ENCODE measurements at places on chromosomes 2 and 18.

GRCh38 chr18:67509741-67510391, 6.7 kb downstream of the DSEL start:
- no peak for DNase-seq

DNA sequence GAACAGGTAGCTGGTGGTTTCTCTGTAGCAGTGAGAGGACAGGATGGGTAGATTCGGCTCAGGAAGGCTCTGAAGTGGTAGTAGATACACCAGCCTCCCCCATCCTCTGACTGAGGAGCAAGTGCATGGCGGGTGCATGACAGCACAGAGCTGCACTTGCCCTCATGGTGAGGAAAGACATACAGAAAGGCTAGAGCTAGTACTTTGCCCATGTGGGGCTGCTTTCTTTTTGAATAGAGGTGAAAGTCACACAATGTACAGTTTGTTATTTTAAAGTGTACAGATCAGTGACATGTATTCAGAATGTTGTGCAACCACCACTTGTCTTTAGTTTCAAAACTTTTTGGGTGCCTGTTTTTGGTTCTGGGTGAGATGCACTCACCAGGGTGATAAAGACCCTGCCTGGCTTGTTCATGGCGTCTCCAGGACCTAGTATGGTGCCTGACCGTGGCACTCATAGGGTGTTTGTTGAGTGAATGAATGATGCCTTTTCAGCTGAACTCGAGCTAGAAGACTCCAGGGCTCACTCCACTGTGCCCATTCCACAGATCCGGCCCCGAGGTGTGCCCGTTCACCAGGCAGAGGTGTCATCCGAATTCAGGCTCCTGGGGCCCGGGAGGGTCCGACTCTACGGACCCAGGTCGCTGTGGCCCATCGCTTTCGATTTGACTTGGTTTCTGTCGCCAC, 421 bp upstream of the VAMP5 start:
- no peak for DNase-seq

- no peak for DNase-seq
These were observed 3.7 kb upstream of the ASIC4 start for GRCh38 chr2:219510512-219511135.

DNA sequence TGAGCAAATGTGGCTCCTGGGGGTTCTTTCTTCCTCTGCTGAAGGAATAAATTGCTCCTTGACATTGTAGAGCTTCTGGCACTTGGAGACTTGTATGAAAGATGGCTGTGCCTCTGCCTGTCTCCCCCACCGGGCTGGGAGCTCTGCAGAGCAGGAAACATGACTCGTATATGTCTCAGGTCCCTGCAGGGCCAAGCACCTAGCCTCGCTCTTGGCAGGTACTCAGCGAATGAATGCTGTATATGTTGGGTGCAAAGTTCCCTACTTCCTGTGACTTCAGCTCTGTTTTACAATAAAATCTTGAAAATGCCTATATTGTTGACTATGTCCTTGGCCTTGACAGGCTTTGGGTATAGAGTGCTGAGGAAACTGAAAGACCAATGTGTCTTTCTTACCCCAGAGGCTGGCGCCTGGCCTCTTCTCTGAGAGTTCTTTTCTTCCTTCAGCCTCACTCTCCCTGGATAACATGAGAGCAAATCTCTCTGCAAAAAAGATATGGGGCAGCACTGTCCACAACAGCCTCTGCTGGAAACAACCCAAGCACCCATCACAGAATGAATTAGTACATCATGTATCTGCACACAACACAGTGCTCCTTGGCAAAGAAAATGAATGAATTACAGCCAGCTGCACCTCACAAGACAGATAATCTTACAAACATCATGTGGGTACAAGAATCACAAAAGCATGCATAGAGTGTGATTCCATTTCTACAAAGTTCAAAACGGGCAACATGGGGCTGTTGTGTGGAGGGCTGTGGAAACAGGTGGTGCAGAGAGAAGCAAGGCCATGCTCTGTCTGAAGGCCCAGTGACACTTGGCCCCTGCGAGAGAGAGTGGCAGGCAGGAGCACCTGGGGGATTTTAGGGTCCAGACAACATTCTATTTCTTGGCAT, 6.6 kb downstream of the IL1RN start:
- no peak for DNase-seq

DNA sequence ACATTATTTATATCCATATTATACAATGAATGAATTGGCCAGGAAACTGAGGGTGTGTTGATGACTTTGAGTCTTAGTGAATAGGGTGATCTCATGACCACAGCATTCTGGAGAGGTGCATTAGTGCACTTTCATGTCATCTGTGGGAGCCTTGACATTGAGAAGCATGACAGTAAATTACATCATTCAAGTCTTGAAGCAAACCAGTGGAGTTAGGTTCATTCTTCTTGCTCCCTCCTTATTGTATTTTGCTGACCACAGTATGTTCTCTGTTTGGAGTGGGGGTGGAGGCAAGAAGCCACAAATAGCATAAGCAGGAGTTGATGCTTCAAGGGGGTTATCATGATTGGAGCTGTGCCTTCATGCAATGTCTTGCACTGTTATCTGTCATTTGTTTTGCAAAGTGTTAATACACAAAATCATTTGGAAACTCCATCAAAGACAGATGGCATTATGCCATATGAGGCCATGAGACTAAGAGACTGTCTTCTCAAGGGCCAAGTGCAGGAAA, 680.2 kb downstream of the NYAP2 start:
- no peak for DNase-seq

DNA sequence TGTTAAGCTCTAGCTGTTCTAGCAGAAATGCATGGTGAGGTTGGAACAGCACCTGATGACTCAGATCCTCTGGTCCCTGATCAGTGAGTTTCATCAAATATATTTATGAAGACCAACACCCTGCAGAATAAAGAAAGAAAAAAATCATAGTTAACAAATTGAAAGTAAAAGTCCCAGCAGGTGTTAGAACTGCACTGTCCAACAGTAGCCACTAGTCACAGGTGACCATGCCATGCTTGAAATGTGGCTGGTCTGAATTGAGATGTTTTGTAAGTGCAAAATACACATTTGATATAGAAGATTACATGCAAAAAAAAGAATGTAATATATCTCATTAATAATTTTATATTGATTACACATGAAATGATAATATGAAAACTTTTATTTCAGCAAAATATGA, 1010.7 kb upstream of the ZEB2 start:
- no peak for DNase-seq

GRCh38 chr2:38070438-38070837, 5.5 kb downstream of the CYP1B1 start:
- no peak for DNase-seq

GRCh38 chr2:39875914-39876267, 96.8 kb upstream of the THUMPD2 start:
- no peak for DNase-seq

DNA sequence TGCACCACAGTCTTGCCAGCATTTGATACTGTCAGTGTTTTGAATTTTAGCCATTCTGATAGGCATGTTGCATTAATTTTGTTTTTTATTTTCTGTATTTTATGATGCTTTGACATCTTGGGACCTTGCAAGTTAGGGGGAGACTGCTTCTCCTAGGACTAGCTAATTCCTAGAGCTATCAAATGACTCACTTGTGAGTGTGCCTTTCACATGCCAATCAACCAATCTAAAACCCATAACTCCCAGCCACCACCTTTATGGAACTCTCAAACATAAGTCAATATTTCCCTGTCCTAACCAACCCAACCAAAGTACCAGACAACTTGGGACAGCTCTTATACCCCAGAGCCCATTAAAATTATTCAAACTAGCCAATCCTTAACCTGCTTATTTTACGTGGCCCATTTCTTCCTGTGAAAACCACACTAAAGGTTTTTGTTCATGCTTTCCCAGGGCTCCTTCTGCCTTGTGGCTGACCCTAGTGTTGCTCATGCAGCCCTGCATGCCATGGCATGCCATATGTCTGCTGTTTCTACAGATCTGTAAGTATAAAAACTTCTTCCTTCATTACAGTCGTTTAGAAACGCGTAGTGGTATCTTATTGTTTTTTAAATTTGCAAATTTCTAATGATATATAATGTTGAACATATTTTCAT, 230.1 kb downstream of the GPD2 start:
- DNase-seq = no peak

DNA sequence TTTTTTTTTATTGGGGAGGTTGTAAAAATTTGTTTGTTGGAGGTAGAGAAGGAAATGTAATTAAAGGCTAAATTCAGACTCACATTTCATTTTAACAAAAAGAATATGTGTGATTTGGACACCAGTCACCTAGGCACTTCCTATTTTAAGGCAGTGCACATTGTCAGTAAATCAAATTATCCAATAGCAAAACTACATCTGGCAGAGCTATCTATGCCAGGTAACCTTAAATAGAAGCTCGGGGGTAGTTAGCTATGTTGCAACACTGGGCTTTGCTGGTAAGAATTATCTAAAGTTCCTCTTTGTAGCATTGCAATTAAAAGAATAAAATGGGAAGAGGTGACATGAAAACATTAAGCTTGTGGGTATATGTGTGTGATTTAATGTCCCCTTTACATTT, 1064.4 kb upstream of the ZEB2 start:
- DNase-seq = no peak

DNA sequence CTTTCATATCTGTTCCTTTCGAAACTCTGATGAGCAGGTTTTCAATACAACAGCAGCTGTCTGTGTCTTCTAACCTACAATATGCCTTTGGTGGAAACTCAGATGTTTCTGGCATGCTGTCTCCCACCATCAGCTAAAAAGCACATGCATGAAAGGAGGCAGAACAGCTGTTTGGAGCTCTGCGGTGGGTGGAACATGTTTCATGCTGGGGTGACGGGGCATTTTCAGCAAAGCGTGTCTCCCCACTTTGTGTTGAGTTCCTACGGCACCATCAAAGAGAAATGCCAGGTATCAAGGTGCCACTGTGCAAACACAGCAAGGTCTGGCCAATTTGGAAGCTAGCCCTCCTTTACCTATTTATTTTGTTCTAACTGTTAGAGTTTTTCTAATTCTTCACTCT, 290.1 kb downstream of the CLIP4 start:
- DNase-seq = no peak

DNA sequence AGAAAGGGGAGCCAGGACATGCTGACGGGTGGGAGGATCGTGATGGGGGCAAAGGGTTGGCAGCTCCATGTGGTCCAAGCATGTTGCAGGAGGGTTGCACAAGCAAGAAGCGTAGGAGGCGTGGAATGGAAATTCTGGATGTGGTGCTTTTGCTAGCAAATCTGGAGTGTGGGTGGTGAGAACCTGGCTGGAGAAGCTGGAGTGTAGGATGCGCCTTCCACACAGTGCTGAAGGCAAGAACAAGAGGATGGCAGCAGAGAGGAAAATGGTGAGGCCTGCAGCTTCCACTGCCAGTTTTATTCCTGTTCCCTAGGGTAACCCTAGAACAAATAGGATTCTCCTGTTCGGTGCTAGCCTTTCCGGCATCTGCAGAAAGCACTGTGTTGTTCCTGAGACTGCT, 22.4 kb downstream of the CREG2 start:
- no peak for DNase-seq

- no peak for DNase-seq
These were observed 92.4 kb downstream of the NCK2 start for GRCh38 chr2:105836840-105837692.

DNA sequence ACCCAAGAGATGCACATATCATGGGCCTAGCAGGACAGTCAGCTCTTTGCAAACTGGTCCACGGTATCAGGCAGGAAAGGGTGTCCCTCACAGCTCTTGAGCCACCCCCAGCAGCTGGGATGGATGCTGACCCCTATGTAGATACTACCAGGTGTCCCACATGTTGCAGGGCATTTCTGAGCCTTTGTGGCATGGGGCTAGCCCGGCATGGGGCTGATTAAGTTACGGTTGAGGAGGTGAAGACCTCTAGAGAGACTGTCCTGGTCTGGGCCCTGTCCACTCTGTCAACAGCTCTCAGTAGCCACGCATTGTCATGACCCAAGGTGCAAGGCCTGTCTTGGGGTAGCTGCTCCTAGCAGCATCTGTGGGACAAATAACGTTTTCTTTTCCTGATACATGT, 6.7 kb downstream of the LDLRAD4 start:
- no peak for DNase-seq

GRCh38 chr2:74887445-74887951, 53.6 kb downstream of the HK2 start:
- no peak for DNase-seq

GRCh38 chr2:181231886-181232621, 225.1 kb upstream of the ITGA4 start:
- DNase-seq = no peak

DNA sequence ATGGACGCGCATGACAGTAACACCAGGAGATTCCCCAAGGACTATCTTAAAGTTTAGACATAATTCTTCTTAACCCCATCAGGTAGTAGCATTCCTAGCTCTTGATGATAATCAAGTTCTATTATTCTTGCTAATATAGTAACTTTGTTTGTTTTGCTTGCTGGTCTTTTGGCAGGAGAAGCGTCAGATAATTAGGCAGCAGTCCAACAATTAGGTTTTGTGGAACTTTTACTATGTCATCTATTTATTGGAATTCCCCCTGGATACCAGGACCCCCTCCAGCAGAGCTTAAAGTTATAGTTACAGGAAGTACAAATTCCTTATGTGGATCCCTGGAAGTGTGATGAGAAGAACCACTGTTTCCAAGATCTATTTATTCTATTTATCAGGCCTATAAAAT, 1138.0 kb upstream of the FAM98A start:
- no peak for DNase-seq

DNA sequence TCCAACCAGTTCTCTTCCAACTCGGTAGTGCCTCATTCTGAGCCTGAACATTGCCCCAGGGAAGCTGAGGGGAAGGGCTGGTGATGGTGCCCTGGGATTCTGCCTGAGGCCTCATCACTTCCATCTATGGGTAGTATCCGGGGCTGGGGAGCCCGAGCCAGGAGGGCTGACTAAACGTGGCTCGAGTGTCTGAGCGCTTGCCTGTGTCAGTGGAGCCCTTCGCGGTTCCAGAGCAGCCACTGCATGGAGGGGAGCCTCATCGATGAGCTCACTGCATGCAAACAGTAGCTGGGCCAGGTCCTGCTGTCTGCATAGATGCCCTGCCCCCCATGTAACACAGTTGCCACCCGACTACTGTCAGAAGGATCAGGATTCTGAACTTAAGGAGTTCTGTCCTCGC, 129.3 kb downstream of the GLI2 start:
- DNase-seq = no peak

GRCh38 chr18:10732990-10733389, 207.2 kb downstream of the NAPG start:
- no peak for DNase-seq

- no peak for DNase-seq
These were observed 11.9 kb downstream of the CAPN10 start for GRCh38 chr2:240598311-240598911.

DNA sequence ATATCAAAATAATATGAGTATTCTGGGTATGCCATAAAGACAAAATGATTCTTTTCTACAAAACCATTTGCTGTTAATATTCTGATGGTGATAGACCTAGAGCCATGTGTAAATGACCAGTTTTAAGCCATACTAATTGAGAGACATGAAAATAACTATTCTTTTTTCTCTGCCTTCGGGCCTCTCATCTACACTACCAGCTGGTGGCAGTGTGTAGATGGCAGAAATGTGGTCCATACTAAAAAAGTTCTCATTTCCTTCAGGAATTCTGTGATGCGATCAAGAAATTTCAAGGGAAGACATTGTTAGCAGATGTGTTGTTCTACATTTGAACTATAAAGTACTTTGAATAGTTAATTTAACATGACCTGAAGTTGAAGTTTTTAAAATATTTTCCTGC, 485.2 kb downstream of the TRIB2 start:
- no peak for DNase-seq

GRCh38 chr2:233387667-233388528, 33.6 kb downstream of the DGKD start:
- no peak for DNase-seq

GRCh38 chr18:46672062-46672970, 15.3 kb upstream of the LOXHD1 start:
- DNase-seq = no peak

GRCh38 chr2:128026448-128027277, 1.2 kb downstream of the SAP130 start:
- no peak for DNase-seq
